ENCODE measurements at places on chromosomes 16 and 17. TPM values are rescaled to one million over a fixed set of nuclear protein-coding genes. Genes with fewer than 3 reads are reported as not detected.

Gene NACA2
- not detected for total RNA-seq

Gene PYCARD
- total RNA-seq: 9.6 TPM

Gene OR4D1
- not detected for total RNA-seq

Gene LRRC37A
- 1.3 TPM for total RNA-seq

Gene CCDC78
- total RNA-seq: 0.40 TPM

Gene CYBC1
- 32.7 TPM for total RNA-seq

DNA sequence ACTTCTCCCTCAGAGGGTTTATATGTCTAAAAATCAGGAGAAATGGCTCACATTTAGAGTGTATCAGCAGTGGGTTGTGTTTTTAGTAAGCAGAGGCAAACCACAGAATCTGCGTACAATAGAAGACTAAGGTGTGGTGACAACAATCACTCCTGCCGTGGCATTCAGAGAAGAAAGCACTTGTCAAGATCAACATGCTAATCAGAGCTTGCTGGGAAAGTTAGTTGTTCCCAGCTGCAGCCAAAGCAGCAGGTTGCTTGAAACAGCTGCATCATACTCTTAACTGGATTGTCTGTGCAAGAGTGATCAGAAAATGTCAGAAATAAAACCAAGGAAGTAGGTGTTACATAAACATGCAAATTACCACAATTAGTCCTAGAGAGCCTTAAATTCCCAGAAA is 616.4 kb downstream of the CDH8 start:
- DNase-seq: no peak

- DNase-seq: peak; percentile 80
Observed at GRCh38 chr16:14111713-14112538, 40.8 kb downstream of the MRTFB start.

DNA sequence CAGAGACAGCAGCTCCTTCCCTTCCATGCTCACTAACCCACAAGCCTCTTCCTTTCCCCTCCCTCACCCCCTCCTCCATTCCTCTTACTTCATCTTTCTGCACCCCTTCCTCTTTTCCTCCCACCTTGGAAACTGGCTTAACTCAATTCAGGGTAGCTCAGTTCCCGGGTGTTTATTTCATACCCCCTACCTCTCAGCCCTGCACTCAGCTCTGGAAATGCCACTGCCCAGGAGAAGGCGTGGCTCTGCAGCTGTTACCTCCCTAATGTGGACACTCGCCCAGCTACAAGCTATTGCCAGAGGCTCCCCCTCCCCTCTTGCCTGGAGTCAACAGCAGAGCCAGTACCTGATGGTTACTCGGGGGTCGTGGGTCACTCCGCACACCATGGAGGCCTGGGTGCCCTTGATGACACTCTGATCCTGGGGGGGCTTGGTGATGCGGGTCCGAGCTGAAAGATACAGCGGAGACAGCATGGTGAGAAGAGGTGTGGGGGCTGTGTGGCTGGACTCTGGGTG is 118.4 kb upstream of the CDC42EP4 start:
- DNase-seq: no peak

DNA sequence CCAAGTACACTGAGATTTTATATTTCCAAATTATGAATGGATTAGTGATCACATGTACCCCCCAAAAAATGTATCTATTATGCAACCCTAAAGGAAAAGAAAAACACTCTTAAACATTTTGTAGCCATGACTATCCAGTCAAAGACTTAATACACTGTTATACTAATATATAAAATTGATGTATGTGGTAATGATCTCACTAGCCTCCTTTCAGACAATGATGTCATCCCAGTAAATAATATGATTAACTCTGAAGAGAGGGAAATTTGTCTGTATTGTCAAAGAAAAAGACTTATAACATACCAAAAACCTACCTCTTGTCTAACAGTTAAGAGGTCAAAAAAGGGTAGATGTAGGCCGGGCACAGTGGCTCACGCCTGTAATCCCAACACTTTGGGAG is 80.7 kb downstream of the USP32 start:
- DNase-seq: no peak

- no peak for DNase-seq
Observed at GRCh38 chr16:25893332-25893731, 201.6 kb downstream of the HS3ST4 start.

GRCh38 chr16:16075488-16076422 is 126.3 kb downstream of the ABCC1 start:
- no peak for DNase-seq

DNA sequence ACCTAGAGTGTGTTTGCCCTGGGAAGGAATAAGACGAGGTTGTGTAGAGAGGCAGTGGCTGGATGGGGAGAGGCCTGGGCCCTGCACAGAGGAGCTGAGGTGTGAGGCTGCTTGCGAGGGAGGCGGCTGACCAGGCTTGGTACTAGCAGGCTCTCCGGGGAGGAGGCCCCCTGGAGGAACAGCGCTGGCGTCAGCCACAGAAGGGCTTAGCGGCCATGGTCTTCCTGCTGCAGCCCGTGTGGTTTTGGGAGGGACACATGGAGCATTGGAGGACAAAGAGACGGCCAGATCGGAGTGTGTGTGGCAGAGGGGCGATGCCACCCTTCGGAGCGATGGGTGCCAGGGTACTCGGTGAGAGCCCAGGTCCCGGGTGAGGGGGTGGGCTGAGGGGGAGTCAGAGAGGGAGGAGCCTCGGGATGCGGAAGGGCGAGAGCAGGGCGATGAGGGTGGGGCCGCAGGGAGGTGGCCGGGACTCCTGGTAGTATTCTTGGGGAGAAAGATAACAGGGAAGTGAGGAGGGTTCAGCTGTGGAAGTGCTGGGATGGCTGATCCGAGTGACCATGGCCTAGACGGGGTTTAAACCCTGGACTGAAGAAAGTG is 8.3 kb downstream of the BANP start:
- no peak for DNase-seq

GRCh38 chr16:75288181-75288580 is 36.8 kb upstream of the BCAR1 start:
- no peak for DNase-seq
